RPMI7951 (cell line): ENCODE measurements at places on chromosomes 5 and 9. TPM values are rescaled to one million over a fixed set of nuclear protein-coding genes. Genes with fewer than 3 reads are reported as not detected.

DNA sequence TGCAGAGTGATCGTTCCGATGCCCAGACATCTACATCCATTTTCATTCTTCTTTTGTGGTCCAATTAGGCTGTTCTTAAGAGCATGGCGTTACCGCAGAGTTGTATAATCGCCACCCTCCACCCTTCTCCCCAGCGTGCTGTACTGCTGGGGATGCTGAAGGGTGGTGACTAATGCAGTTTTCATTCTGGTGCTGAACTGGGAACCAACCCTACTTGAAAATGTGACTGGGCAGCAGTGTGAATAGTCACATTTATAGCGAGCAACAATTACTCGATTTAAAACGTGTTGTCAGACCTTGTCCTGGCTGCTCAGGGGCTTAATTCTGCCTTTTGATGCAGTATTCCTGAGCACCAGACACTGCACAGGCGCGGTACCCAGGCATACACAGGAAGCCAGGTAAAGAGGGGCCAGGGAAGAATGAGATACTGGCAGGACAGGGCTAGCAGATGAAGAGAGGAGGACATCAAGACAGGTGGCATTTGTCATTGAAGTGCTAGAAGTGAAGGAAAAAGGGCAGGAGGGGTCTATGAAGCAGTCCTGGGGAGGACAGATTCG lies 719 bp upstream of the ISCA1 start:
- peak; percentile 80 for DNase-seq

GRCh38 chr5:142981886-142982820 lies 212.0 kb downstream of the ARHGAP26 start:
- DNase-seq, result peak; percentile 86

DNA sequence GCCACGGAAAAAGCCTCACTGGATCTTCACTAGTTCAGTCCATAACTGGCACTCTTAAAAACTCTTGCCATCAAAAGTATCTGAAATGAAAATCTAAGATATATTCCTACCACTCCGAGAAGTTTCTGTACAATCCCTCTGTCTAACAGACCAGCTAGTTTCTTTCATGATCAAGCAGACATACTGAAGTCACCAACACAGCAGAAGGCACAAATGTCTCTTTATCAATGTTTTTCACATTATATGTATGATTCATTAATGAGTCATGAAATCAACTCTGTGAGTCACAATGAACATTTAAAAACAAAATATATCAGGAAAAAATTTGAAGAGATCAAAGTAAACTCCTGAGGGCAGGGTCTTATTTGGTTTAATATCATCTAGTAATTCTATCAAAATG lies 50.8 kb downstream of the F2R start:
- peak; percentile 48 for DNase-seq

- DNase-seq, result no peak
Observed at GRCh38 chr5:172646716-172647285, 5.7 kb downstream of the NEURL1B start.

GRCh38 chr5:156920042-156920860 lies 42.8 kb downstream of the TIMD4 start:
- no peak for DNase-seq

DNA sequence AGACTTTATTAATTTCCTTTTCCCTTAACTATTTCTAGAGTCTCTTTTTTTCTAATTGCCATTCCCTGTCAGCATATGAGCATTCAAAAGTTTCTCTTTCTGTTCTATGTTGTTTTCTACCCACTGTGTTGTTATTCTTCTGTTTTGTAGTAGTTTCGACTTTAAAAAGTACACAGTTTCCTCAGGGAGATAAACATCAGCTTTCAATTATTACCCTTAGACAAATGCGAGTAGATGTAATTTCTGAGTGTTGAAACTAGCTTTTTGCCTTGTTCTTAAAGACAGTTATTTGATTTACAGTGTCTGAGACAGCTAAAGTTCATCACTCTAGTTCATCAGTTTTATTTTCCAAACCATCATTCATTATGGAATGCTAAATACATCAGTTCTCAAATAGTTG lies 19.5 kb downstream of the MTREX start:
- no peak for DNase-seq

DNA sequence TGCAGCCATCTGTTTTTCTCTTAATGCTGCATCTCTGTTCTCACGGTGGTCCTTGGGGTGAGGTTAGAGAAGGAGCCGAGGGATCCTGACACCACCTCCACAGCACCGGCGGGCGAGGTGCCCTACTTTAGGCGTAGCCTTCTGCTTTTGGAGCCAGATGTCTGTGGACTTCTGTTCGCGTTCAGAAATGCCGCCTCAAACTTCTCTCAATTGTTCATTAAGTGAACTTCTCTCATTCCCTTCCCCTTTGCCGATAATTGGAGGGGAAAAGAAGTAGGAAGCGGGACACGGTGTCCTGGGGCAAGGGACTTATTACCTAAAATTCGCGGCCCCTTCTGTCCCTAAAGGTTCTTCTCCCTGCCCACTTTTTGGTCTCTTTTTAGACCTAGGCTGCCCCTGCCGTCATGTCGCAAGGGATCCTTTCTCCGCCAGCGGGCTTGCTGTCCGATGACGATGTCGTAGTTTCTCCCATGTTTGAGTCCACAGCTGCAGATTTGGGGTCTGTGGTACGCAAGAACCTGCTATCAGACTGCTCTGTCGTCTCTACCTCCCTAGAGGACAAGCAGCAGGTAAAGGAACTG lies 455 bp downstream of the KIF20A start:
- DNase-seq, result no peak

DNA sequence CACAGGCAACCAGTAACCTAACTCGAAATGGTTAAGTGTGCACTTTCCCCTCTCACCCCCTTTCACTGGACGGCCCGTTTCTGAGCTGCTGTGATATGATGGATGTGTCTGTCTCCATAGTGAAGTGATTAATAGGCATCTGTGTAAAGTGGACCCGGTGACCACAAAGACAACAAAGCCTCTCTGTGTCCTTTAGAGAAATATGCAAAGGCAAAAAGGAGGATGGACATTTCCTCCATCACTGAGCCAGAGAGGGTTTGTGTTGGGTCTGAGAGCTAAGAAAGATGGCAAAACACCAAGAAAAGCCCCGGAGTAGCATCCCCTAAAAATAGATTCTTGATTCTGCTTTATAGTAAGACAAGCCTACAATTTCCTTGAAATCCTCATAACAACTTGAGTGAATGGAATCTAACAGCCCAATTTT lies 120.6 kb downstream of the SEMA6A start:
- peak; percentile 70 for DNase-seq

DNA sequence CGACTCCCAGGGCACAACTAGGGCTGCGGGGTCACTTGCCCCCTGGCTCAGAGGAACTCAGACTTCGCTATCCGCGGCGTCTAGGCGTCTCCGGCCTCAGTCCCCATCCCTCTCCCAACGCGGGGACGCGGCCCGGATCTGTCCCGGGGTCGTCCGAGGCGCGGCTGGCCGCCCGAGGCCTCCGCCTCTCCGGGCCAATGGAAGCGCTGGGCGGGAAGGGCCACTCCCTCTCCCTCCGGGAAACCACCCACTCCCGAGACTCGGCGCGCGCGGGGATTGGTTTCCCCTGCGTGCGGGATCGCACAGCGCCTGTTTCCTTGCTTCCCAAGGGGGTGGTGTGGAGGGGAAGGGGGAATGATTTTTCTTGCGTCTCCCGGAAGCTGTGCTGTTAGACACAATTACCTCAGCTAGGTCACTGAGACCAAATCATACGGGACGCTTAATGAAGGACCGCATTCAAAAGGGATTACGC lies 38.3 kb downstream of the NR2F1 start:
- DNase-seq, result peak; percentile 89

GRCh38 chr5:32551865-32552264 lies 33.5 kb upstream of the SUB1 start:
- no peak for DNase-seq

DNA sequence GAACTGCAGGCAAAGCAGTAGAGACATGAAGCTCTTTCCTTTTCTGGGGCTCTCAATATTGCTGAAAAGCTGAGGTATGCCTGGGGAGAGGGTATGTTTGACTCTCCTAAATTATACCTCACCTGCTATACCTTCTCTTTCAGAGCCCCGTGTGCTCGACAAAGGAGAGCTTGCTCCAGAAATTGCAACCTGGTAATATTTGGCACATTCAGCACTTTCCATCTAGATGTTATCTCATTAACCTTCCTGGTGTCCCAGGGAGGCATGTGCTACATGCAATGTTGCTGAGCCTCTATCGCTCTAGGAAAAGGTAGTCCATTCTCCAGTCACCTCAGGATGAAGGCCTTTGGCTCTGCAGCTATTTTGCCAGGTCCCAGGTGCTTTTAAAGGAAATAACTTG lies 78.5 kb upstream of the ZSWIM6 start:
- no peak for DNase-seq

- no peak for DNase-seq
Observed at GRCh38 chr9:81512641-81513040, 176.7 kb downstream of the TLE1 start.

DNA sequence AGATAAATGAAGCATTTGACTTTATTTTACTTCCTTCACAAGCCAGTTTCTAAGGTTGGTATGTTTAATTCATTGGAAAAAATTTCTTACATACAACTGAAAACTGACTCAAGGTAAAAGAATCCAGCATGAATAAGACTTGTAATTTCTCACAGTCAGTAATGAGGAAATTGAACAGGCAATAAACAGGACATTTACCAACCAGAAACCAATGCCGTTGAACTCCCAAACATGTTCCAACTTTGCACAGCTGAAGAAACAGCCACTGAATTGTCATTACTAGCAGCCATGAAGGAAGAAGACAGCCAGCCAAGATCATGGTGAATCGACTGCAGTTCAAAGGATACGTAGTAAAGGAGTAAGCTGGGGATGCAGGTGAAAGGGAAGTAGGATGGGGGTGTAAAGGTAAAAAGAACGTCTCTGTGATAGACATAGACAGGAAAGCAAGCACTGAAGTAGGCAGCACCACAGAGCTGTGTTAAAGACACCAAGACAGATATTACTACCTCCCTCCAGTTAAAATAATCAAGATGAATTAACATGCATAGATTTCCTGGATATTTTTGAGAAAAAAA lies 21.3 kb upstream of the SLC12A2 start:
- DNase-seq, result no peak

GRCh38 chr5:124252747-124253146 lies 493.7 kb downstream of the ZNF608 start:
- DNase-seq, result no peak

DNA sequence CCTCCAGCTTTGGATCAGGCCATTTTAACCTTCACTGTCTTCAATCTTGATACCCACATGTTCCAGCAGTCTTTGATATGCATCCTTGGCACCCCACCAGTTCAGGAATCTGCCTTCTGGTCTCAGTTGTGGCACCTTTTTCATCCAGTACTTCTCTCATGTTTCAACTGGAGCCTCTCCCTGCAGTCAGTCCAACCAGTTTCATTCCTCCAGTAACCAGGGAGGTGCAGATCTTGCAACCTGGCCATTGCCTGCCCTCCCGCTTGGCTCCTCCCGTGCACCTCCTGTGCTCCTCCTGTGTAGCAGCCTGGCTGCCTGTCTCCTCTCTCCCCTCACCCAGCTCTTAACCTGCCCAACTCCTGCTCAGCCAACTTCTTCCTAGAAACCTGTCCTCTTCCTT lies 20.2 kb downstream of the FUBP3 start:
- no peak for DNase-seq

- DNase-seq, result peak; percentile 85
Observed at GRCh38 chr5:32542216-32543059, 42.9 kb upstream of the SUB1 start.

DNA sequence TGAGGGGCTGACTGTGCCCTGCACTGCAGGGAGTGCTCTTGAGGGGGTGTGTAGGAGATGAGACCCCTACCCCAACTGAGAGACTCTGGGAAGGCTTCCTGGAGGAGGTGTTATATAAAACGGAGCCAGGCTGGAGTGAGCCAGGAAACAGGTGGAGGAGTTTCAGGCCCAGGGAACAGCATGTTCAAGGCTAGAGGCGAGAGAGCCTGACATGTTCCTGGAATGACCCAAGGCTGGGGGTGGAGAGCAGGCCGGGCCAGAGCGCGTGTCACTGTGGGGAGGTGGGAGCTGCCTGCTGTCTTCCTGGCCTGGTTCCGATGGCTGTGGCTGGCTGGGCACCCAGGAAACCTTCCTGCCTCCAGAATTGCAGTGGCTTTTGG lies 48.7 kb downstream of the RXRA start:
- no peak for DNase-seq

DNA sequence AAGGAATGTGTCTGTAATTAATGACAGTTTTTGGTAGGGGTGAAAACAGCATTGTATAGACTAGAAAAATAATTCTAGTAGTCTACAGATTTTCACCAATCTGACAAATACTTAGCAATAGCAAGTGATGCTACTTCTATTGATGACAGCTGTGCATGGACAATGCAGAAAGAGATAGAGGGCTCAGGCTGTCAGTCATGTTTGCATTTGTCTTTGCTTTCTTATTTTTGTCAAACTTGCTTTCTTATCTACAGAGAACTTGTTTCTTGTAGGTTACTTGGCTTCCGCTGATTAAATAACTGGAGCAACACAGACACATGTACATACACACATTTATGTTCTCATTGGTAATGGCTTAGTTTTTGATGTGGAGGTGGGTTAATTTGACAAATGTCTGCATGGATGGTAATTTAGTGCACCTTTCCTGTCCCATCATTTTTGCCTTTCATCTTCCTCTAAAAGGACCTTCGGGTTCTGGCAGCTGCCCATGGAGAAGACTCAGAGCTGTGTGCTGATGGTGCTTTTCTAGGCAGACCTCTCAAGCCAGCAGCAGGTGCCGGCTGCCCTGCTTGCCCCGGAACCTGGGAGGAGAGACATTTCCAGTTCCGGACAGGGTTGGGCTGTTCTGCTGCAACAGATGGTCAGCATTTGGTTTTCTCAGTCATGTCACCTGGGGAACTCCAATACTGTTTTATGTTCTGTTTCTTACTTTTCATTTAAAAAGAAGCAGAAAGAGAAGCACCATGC lies 28.8 kb downstream of the CAMK4 start:
- DNase-seq, result no peak

DNA sequence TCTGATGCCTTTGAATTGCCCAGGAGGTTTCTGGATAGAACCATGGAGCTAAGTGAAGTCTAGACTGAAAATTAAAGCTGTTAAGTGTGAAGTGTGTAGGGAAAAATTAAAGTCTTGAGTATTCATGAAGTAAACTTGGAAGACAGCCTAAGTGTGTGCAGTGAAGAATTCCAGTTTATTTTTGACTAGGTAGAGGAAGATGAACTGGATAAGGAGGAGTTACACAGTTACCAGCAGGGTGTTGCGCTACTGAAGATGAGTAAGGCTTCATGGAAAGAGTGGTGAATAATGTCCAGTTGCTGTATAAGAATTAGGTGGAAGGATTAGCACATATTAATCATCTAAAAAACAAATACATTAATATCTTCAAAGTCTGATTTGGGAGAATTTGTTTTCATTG lies 5.7 kb upstream of the CHD1 start:
- peak; percentile 3 for DNase-seq

The ZNF484 gene
- total RNA-seq, result 7.4 and 8.8 TPM in 2 replicates

The NUP188 gene
- total RNA-seq, result 28.9 and 33.4 TPM in 2 replicates

The OR1J2 gene
- total RNA-seq, result not detected in 2 replicates

The SPAAR gene
- total RNA-seq, result not detected in 2 replicates

The BAAT gene
- not detected in 2 replicates for total RNA-seq

The MEIKIN gene
- not detected in 2 replicates for total RNA-seq
